ENCODE measurements at places on chromosomes 4 and X.

DNA sequence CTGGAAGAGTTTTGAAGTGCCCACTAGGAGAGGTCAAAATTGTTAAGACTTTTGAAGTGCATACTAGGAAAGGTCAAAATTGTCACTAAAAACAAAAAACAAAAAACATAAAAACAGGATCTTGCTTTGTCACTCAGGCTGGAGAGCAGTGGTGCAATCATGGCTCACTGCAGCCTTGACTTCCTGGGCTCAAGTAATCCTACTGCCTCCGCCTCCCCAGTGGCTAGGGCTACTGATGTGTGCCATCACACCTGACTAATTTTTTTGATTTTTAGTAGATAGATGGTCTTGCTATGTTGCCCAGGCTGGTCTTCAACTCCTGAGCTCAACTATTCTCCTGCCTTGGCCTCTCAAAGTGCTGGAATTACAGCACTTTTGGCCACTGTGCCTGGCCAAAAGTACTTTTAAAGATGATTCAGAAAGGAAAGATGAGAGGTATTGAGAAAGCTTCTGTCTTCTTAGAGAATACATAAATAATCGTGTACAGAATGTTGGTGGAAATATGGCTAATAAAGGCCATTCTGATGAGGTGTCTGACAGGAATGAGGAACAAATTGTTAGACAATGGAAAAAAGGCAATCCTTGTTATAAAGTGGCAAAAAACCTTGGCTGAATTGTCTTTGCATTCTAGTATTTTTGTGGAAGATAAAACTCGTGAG lies 43.3 kb upstream of the STX18 start:
- DNase-seq: no peak

DNA sequence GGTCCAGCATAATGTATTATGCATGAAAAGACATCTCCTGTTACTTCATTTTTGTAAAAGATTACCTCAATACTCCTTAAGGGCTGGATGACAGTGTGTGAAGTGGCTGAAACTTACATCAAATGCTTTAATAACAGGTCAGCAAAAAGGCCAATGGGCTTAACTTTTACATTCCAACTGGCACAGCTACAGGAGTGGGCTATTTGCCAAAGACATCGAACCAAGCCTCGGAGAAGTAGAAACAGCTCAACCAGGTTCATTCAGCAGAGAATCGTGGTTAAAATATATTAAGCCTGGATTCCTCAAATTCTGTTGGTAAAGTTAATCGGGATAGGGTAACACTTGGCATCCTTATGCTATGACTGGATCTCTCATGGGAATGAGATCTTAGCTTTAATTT lies 639.7 kb downstream of the TRIML1 start:
- DNase-seq: no peak

- DNase-seq: peak; percentile 32
Observed at GRCh38 chr4:2795893-2796848, 3.3 kb downstream of the SH3BP2 start.

DNA sequence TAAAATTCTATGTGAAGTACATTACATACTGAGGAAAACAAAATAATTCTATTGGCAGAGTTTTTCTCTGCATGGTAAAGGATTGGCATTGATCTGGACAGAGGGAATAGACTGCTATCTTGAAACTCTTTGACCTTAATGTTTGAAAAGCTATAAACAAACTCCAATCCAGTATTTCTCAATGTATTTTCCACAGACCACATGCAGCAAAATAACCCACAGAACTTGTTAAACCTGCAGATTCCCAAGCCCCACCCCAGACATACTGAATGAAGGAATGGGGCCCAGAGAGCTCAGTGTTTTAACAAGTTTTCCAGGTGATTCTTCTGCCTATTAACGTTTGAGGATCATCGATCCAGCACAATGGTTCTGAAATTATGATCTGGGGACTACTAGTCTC lies 15.7 kb downstream of the RNF128 start:
- no peak for DNase-seq

DNA sequence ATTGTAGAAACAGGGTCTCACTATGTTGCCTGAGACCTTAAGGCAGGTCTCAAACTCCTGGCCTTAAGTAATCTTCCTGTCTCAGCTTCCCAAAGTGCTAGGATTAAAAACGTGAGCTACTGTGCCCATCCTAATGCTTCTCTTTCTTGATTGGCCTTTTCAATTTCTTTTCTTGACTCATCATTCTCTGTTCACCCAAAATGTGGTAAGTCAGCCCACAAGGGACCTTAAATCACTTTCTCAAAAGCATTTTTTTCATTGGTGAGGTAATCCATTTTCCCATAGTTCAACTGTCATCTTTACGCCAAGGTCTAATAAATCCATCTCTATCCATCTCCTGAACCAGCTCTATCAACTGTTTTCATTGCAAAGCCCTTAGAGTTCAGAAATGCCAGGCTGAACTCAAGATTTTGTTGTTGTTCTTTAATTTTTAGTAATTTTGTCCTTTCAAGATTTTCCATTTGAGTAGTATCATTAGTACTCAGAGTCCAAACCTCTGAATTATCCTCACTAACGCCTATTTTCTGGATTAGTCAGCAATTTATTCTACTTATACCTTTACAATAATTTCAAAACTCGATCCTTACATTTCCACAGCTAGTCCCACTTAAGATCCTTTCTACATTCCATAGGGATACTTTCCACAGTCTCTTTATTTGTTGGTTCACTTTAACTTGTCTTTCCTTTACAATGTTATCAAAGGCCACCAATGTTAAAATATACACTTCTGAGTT lies 528.6 kb downstream of the IL15 start:
- DNase-seq: no peak

- DNase-seq: no peak
Observed at GRCh38 chr4:100982345-100982744, 365.0 kb downstream of the PPP3CA start.

DNA sequence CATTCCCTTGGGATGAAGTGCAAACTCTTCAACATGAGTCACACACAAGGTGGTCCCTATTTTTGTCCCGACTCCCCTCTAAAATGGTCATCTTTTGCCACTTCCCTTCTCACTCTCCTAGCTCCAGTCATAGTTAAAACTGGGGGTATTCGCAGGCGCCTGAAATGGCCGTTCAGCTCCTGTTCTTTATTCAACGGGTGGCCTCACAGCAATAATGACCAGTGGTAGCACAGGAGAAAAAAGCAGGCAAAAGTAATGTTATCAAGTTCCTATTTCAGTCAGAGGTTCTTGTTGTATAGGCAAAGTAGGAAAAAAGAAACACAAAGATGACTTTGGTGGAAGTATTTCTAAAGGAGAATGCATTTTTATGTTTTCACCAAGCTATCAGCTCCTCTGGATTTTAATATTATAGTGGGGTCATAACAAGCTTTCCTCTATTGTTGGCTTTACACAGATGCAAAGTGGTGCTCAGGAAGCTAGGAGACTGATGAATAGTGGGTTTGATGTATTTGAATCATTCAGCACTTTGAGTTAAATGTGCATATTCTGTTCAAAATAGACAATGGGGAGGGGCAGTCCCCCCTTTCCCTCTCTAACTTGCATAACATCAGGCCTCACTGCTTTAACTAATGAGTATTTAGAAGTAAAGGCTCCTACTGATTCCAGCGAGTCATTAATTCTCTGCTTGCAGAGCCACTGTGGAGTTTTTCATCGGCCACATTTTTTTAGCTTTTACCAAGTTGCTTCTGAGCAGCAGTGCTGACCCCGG lies 171.2 kb upstream of the NDP start:
- no peak for DNase-seq

DNA sequence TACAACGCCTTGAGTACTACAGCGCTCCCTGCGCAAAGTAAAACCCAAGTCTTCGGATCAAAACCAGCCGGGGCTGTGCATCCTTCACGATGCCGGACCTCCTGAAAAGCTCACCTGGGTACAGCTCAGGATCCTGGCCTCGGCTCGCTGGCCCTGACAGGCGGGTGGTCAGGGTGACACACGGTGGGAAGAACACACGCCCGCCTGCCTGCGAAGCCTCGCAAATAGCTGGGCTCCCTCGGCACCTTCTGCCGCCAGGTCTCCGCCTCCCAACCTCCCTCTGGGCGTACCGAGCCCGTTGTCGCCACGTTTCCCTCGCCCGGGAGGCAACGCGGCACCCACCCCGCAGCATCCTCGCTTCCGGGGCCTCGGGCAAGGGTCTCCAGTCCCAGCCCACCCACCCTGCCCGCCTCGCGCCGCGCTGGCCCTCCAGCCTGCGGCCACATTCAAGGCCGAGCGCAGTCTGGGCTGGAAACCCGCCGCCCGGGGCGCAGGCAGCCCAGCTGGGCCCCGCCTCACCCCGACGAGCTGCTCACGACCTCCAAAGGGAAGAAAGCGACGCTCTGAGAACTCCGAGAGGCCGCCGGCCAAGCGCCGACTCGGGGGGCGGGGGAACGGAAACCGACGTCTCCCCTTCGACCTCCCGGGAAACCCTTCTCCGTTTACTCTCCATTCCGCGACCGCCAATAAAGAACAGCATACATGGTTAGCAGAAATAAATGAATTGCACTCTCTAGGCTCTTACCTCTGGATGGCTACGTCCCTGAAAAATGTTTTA lies 511 bp downstream of the PPM1K start:
- DNase-seq: peak; percentile 19

- DNase-seq: no peak
Observed at GRCh38 chr4:94516999-94517398, 65.3 kb downstream of the PDLIM5 start.

- no peak for DNase-seq
Observed at GRCh38 chr4:25978327-25978726, 64.3 kb downstream of the SMIM20 start.

GRCh38 chr4:127888559-127888958 lies 7.9 kb downstream of the PLK4 start:
- DNase-seq: peak; percentile 60

- no peak for DNase-seq
Observed at GRCh38 chr4:60195256-60195655, 1004.9 kb upstream of the ADGRL3 start.

- no peak for DNase-seq
Observed at GRCh38 chr4:110019153-110019552, 106.5 kb downstream of the EGF start.

DNA sequence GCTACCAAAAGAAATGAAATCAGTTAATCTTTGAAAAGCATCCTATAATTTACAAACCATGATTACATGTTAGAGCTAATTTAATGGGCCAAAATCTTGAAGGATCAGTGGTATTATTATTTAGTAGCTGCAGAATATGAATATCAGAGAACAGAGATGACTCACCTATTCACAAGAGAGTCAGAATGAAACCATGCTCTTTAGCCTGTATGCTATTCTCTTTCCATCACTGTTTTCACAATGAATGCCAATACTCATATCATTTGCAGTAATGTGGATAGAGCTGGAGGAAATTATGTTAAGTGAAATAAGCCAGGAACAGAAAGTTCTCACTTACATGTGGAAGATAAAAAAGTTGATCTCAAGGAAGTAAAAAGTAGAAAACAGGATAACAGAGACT lies 414.1 kb downstream of the CENPC start:
- DNase-seq: no peak

- no peak for DNase-seq
Observed at GRCh38 chrX:153692611-153693156, 5.0 kb downstream of the SLC6A8 start.

DNA sequence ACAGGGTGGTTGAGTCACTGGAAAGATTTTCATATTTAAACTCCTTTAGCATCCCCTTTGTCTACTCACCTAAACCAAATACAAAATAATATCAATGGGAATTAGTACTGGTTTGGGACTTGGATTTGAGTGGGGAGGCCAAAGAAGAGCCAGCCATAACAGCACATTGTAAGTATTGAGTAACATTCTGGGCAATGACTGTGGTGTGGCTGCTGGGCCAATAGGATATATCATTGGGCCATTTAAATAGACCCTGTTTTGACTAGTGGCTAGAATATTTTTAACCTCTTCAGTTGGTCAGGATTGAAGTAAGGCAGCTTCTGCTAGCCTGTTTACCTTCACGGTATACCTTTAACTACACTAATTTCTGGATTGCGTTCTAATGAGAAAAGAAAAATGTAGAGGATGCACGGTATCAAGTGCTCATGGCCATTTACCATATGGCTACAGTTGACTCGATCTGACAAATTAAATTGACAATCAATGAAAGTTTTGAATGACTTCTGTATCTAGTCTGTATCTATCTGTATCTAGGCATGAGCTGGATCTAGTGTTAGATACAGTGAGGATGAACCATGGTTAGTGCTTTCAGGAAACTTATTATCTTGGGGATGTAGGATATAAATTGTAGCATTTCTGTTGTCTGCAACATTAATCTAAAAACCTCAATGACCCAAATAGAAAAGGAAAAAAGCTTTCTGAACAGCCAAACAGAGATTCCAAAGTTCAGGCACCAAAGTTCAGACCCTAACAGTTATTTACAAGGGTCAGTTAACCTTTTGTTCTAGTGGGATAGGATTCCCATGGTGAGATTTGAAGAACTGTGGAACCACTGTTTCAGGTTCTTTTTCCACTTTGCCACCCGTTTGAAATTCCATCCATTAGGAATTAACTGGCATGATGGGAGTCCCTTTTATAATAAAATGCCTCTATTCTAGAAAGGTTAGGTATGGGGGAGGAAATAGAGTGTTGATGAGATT lies 6.8 kb upstream of the ALB start:
- no peak for DNase-seq

DNA sequence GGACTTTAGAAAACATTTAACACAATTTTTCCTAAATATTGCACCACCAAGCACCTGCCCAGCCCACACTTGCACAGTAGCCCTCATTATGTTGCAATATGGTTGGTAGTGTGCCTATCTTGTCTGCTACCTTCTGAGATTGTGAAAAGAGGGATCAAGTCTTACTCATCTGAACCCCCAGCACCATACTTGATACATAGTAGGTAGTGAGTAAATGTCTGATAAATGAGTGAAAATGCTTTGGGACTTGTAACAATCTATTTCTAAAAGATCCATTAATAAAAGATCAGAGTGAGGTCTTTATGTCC lies 118.4 kb upstream of the MED14 start:
- DNase-seq: no peak

- no peak for DNase-seq
Observed at GRCh38 chr4:94165256-94165655, 42.4 kb upstream of the SMARCAD1 start.

GRCh38 chrX:118825227-118825626 lies 1.6 kb downstream of the ZCCHC12 start:
- no peak for DNase-seq

GRCh38 chr4:211033-211511 lies 86.8 kb downstream of the ZNF718 start:
- DNase-seq: no peak

DNA sequence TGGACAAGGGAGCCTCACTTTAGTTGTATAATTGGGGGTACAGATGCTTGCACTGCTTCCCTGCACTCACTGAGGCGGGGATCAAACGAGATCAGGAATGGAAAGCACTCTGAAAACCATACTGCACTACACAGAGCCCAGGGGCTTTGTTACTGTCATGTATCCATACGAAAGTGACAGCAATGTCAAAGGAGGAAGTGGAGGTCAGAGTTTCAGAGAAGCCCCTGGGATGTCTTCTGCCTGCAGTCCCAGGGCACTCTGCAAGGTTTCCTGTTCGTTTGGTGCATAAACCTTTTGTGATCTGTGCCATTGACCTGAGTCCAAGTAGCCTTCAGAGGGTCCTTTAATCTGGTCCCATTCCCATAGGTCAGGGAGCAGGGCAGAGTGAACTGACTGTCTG lies 31.2 kb downstream of the RNF175 start:
- no peak for DNase-seq

GRCh38 chr4:110248100-110248499 lies 49.7 kb upstream of the ELOVL6 start:
- DNase-seq: no peak

GRCh38 chrX:2474280-2474962 lies 26.4 kb downstream of the DHRSX start:
- no peak for DNase-seq

- no peak for DNase-seq
Observed at GRCh38 chr4:86243750-86244149, 116.1 kb downstream of the MAPK10 start.

Data from NCI-H1092 treated with DMSO at 0.1 percent for 48 hours (cell line).